Stimulated activated CD8-positive, alpha-beta memory T cell treated with anti-CD3 and anti-CD28 coated beads, Interleukin-4, amount 100 ng/mL, for 24 hours (primary cell): ENCODE measurements at places on chromosomes 6 and 20.

- DNase-seq: no peak
Measured at GRCh38 chr6:37025621-37026466, 20.4 kb downstream of the FGD2 start.

GRCh38 chr6:45541934-45542333 is 164.2 kb upstream of the SUPT3H start:
- DNase-seq: no peak

GRCh38 chr20:24016607-24017457 is 28.3 kb upstream of the GGTLC1 start:
- no peak for DNase-seq

DNA sequence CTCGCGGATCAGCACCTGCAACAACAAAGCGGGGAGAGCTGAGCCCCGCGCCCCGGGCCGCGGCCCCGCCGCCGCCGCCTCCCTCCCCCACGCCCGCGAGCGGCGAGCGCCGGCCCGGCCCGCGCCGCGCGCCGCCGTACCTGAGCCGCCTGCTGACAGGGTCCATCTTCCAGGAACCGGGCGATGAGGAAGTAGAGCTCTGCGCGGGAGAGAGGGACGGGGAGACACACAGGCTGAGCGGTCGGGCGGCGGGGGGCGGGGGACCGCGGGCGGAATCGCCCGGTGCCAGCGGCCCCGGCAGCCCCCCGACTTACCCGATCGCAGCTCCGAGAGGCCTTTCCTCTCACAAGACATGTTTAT is 359 bp downstream of the PHIP start:
- DNase-seq: no peak

DNA sequence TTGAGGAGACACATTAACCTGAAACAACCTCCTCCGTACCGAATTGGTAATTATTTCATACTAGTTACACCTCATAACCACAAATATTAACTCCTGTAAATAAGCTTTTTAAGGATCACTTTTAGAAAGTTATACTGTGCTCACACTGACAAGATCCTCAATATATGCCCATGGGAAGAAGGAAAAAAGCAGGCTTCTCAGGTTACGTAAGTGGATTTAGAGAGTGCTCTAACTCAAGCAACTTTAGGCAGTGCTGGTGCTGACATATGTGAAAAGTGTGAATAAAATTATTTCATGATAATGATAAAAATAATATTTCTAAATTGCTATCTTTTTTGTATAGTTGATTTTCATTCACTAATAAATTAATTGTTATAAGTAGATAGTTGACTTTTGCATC is 76.1 kb downstream of the PRKN start:
- no peak for DNase-seq
